ENCODE measurements at places on chromosomes 2 and 18. TPM values are rescaled to one million over a fixed set of nuclear protein-coding genes. Genes with fewer than 3 reads are reported as not detected.

DNA sequence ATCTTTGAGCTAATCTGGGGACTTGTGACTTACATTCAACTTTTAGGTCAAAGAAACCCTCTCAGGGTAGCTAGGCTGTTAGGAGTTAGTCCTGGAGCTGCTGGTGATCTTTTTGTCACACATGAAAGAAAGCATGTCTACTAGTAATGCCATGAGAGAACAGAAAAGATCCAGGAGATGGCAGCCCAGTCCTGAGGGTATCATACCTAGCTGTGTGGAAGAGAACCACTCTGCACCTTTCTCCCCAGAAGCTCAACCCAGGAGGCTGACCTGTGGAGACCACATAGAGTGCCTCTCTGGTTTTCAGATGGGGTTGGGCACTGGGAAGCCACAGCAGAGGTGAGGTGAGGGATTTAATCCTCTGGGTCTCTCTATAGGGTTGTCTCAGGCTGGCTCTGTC is 460.2 kb upstream of the UBE2E3 start:
- peak; percentile 60 for DNase-seq

- no peak for DNase-seq
Measured at GRCh38 chr2:221629468-221629867, 57.4 kb upstream of the EPHA4 start.

Gene SANBR
- total RNA-seq, result 3.3 TPM

Gene GPR45
- not detected for total RNA-seq

All from HT-29 (cell line).